ENCODE measurements at places on chromosomes 1 and 21.

DNA sequence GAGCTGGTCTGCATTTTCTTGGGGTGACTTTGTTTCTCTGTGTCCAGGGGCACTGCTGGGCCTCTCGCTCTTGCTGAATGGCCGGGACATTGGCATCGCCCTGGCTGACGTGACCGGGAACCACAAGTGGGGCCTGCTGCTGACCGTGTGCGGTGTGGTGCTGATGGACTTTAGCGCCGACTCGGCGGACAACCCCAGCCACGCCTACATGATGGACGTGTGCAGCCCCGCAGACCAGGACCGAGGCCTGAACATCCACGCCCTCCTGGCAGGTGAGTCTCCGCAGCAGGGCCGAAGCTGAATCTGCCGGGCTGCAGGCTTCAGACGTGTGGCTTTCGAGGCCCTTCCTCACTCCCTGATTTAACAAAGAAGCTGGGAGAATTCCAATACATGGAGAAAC is 7.9 kb downstream of the SLC45A1 start:
- DNase-seq: no peak

- DNase-seq: no peak
Measured at GRCh38 chr21:42564561-42564971, 50.9 kb downstream of the SLC37A1 start.

DNA sequence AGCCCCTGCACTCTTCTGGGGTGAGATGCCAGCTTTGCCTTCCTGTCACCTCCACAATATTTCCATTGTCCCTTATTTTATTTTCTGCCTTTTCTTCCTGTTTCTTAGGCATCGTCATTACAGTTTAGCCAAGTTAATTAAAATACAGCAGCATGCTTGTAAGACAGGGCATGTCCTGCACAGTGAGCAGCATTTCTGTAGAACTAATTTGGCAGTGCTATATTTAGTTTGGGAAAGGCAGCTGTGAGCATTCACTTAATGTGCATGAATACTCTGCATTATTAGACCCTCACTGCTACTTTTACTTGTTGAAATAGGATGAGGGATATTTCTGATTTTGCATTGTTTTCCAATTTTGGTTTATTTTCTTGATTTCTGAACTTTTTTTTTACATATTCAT is 133.3 kb downstream of the KCNK2 start:
- no peak for DNase-seq

GRCh38 chr1:6220236-6220635 is 14.3 kb downstream of the RNF207 start:
- no peak for DNase-seq

DNA sequence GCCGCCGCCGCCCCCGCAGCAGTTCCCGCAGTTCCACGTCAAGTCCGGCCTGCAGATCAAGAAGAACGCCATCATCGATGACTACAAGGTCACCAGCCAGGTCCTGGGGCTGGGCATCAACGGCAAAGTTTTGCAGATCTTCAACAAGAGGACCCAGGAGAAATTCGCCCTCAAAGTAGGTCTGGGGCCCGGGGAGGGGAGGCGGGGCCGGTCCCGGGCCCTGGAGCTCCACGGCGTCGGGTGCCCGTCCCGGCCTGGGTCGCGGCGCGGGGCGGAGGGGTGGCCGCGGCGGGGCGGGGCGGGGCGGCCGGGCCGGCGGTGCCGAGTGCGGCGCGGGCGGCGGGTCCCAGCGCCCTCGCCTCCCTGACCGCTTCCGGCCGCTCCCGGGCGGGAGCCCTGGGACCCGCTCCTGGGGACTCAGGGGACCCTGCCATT is 646 bp downstream of the MAPKAPK2 start:
- no peak for DNase-seq

GRCh38 chr1:153032677-153033308 is 1.8 kb downstream of the SPRR1B start:
- DNase-seq: no peak

DNA sequence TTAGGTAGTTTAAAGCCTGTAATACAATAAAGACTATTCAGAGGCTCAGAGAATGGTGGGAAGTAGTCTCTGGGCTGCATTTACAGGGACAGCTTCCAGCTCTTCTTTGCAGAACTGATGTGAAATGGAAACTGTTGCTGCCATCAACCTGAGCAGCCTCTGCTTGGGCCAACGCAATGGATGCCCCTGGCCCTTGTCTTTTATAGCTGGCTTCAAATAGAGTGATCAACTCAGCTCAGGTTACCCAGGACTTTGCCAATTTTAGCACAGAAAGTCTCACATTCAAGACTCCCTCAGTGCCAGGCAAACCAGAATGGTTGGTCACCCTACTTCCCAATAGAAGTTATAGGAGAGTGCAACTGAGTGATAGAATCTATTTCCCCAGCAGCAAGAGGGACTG is 18.1 kb upstream of the GALNT2 start:
- DNase-seq: no peak

- DNase-seq: no peak
Measured at GRCh38 chr1:209587789-209588188, 4.3 kb downstream of the CAMK1G start.

DNA sequence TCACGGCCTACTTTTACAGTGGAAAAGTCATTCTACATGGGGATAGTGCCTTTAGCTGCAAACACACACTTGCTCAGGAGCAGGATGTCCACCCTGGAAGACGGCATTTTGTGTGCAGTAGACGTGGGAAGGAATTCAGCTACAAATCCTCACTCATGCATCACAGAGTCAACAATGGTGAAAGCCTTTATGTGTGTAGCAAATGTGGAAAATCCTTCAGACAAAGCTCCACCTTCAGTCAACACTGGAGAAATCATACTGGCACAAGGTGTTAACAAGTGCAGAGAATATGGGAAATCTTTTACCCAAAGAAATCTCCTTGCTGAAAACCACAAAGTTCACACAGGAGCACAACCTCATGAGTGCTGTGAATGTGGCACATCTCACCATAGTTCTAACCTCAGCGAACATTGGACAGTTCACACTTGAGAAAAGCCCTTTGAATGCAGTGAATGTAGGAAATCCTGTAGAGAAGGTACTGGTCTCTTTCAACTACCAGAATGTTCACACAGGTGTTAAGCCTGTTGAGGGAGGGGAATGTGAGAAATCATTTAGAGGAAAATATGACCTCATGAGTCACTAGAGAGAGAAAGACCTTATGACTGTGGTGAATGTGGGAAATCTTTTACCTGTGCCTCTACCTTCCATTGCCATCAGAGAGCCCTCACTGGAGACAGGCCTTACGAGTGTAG is 101.8 kb downstream of the PTGS2 start:
- DNase-seq: no peak

DNA sequence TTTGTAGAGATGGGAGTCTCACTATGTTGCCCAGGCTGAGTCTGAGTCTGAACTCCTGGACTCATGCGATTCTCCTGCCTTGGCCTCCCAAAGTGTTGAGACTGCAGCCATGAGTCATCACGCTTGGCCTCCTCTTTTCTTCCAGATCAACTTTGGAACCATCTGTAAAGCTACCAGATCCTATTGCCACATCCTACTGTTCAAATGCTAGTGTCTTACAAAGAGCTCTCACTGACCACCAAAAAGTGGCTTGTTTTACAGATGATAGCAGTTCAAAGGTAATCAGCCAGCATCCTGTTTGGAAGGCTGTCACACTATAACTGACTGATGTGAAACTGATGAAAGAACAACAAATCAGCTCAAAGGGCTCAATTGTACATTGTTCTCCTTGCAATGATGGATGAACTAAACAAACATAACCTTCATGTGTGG is 221.6 kb downstream of the AKT3 start:
- DNase-seq: no peak

GRCh38 chr1:233025157-233025556 is 74.7 kb downstream of the NTPCR start:
- peak; percentile 11 for DNase-seq

DNA sequence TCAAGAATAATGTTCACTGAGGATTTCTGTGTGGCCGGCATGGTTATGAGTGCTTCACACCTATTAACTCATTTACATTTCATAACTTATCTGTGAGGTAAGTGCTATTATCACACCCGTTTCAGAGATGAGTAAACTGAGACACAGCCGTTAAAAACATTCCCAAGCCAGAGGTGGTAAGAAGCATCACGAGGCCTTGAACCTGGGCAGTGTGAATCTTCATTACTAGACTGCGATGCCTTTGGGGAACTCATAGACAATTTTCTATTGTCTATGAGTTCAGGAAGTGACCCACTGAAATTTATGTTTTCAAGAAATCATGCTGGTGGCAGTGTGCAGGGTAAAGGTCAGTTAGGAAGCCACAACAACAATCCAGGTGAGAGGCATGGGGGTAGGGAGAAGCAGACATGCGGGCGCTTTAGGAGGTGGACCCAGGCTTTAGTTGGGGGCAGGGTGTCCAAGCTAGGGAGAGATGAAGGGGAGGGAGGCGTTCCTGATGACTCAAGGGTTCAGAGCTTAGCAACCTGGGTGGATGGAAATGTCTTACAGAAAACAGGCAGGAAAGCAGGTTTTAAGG is 14.5 kb downstream of the GNG12 start:
- no peak for DNase-seq

DNA sequence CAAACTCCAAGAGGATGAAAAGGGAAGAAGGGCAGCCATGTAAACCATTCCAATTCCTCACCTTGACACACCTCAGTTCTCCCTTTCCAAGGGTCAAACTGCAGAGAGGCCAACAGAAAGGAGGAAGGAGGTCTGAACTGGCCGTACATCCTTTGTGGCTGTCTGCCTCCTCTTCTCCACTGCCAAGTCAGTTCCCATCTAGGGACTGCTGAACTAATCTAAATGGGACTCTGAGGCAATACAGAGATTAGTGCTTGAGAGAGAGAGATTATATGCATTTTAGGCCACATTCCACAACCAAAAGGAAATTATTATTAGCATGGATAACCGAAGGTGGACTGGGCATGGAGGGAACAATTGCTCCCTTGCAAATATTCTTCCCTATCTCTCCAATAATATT is 2.7 kb downstream of the ARHGEF11 start:
- DNase-seq: no peak

DNA sequence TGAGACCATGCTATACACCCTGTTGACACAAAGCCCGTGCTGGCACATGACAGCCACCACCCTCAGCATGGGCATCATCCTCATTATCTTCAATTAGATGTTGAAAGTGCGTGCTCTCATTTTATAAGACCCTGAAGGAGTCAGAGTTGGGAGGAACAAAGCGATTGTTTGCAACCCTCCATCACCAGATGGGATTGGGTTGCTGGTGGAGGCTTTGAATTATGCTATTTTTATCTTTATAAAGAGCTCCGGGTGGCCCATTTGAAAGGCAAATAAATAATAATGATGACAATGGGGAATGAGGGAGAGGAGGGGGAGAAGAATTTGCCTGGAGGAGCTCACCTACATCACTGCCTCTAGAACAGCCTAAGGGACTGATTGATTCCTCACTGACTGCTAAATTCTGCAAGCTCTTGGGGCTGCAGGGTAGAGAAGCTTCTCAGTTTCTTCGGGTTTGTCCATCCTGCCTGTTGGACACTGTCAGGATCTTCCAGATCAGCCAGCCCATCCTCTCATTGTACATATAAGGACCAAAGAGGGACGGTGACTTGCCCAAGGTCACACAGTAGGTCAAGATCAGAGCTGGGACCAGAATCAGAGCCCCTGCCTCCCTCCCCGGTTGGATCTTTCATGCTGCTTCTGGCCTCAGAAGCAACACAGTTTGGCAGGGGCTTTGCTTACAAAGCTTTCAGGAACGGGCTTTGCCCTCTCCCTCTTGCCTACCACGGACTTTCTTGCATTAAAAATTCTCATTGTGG is 130.9 kb upstream of the ZBTB40 start:
- DNase-seq: no peak

DNA sequence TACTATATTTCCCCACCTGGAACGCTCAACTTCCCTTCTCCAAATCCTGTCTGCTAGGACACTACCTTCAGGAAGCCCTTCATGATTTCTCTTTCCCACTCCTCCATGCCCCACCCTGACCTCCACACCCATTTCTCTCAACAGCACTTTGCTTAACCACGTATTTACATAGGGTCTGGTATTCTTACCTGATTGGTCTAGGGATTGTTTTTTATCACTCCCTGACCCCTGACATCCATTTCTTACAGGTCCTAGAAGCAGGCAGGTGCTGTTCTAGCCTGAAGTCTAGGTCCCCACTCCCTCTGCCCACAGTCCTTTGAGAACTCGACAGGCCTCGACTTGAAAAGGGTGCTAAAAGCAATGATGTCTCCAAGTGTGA is 47.5 kb downstream of the DMAP1 start:
- DNase-seq: no peak

DNA sequence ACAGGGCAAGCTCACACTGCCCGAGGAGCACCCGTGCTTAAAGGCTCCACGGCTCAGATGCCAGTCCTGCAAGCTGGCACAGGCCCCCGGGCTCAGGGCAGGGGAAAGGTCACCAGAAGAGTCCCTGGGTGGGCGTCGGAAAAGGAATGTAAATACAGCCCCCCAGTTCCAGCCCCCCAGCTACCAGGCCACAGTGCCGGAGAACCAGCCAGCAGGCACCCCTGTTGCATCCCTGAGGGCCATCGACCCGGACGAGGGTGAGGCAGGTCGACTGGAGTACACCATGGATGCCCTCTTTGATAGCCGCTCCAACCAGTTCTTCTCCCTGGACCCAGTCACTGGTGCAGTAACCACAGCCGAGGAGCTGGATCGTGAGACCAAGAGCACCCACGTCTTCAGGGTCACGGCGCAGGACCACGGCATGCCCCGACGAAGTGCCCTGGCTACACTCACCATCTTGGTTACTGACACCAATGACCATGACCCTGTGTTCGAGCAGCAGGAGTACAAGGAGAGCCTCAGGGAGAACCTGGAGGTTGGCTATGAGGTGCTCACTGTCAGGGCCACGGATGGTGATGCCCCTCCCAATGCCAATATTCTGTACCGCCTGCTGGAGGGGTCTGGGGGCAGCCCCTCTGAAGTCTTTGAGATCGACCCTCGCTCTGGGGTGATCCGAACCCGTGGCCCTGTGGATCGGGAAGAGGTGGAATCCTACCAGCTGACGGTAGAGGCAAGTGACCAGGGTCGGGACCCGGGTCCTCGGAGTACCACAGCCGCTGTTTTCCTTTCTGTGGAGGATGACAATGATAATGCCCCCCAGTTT is 1.3 kb downstream of the CELSR2 start:
- no peak for DNase-seq

DNA sequence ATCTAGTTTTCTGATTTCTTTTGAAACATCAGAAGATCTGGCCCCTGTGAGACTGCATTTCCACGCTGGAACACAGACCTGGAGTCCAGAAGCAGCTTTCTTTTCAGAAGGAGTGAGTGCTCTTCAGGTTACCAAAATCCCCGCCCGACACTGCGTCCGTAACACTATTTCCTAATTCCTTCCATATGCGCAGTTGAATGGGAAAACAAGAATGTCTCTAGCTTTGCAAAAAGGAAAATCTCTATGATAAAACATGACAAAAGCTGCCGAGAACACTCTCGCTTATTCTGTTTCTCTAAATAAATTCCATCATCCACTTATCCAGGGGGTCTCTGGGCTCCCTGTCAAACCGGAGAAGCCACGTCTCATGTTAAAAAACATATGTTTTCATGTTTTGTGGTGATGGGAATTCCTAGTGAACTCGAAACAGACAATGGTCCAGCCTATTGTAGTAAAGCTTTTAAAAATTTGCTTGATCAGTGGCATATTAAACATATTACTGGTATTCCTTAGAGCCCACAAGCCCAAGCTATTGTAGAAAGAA is 67.7 kb downstream of the PLD5 start:
- no peak for DNase-seq

Measured in CD4-positive, alpha-beta T cell treated with Interferon alpha-2 for 1 hour (primary cell).